ENCODE measurements at places on chromosomes 5 and 9.

DNA sequence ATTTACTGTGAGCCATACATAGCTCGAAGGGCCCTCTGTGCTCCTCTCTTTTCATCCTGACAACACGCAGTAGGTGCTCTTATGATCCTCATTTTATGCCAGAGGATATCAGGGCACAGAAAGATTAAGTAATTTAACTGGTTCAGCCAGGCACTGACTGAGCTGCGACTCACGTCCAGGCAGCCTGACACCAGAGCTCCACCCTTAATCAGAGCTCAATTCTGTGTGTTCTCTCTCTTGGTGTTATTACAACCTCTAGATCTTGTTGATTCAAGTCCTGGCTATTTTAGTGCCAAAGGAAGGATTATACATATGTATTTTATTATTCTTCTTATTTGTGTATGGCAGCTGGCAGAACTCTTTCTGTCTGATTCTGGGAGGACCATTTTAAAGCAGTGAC is 59.7 kb downstream of the OSMR start:
- no peak for DNase-seq

- no peak for DNase-seq
Measured at GRCh38 chr5:76177978-76178377, 94.8 kb downstream of the SV2C start.

GRCh38 chr5:39138892-39139291 is 64.7 kb upstream of the RICTOR start:
- no peak for DNase-seq

DNA sequence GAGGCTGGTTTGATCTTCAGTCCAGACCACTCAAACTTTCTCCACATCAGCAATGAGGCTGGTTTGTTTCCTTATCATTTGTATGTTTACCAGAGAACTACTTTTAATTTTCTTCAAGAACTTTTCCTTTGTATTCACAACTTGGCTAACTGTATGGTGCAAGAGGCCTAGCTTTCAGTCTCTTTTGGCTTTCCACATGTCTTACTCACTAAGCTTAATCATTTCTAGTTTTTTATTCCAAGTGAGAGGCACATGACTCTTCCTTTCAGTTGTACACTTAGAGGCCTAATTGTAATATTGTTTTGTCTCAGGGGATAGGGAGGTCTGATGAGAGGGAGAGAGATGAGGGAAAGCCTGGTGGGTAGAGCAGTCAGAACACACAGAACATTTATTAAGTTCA is 554.0 kb upstream of the ARRDC3 start:
- no peak for DNase-seq

GRCh38 chr5:174427304-174427703 is 297.1 kb upstream of the MSX2 start:
- no peak for DNase-seq

DNA sequence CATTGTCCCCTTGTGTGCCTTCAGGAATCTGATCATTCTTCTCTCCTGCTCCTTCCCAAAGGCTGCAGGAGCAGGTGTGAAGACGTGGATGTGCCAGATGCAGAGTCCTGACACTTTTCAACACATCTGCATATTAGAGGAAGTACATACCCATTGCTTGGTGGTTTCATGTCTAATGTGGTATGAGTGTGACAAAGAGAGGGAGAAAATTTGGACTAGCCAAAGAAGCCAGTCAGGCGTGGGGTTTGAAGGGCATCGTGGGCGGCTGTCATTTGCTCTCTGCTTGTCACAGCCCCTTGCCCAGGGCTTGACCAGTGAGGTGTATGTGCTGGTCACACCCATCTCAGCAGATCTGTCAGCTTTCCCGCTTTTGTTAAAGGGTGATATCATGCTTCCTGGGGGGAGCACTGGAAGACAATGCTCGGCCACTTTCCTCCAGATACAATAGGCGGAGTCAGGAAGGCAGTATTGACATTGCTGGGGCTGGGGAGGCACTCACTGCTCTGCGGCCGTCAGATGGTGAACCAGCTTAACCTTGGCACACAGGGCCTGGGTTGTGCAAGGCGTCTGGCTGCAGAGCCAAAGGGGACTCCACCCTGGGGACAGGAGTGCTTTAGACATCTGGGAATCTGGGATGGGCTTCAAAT is 8.6 kb downstream of the TEK start:
- DNase-seq, result no peak

- no peak for DNase-seq
Measured at GRCh38 chr5:146026307-146027010, 78.9 kb downstream of the PLAC8L1 start.

DNA sequence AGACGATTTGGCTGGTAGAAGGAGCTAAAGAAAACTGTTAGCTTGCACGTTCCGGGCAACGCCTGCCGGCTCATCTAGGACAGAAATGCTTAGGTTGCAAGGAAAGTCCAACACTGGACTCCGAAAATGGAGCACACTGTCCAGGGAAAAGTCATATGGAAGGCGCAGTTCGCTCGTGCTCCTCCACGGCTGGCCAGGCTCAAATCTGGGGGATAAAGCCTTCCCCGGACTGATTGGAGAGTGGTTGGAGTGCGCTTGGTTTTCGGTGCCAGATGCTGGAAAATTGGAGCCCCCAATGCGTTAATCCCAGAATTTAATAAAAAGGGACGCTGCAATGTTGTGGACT is 955 bp downstream of the CDH6 start:
- no peak for DNase-seq
